ENCODE measurements at places on chromosomes 11 and 22.

GRCh38 chr22:30828187-30829155 lies 133.8 kb downstream of the OSBP2 start:
- no peak for DNase-seq

DNA sequence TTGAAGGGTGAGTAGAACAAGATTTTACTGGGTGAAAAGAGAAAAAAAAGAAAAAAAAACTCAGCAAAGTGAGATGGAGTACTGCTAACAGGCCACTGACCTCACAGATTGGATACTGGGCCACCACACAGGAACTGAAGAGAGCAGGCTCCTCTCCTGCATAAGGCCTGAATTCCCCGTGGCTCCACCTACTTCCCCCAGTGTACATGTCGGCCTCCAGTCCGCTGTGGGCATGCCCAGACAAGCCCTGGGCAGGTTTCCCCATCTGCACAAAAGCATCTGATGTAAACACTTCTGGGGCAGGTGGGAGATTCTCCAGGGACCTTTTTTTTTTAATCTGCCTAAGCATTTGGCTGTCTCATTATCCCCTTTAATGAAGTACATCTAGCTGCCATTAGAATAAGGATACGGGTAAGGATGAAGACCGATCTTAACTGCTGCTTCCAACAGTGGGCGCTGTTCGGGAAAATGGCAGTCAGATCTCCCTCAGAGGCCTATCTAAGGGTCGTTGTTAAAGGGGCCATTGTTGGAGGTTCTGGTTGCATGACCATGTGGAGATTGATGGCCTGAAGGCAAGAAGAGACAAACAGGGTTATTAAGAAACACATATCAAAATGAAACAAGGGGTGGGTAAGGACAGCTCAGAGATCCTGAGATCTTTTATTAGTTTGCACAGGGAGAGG lies 48.5 kb downstream of the MS4A13 start:
- peak; percentile 1 for DNase-seq

GRCh38 chr11:76501526-76502202 lies 56.8 kb downstream of the EMSY start:
- DNase-seq = peak; percentile 18

GRCh38 chr22:17743661-17744411 lies 30.4 kb downstream of the BID start:
- no peak for DNase-seq

- DNase-seq = no peak
These were observed 8.1 kb downstream of the ATG13 start for GRCh38 chr11:46625406-46625805.

GRCh38 chr22:36136475-36136874 lies 24.1 kb downstream of the APOL3 start:
- DNase-seq = peak; percentile 66

GRCh38 chr22:20319745-20320658 lies at the start of gene DGCR6L:
Gene DGCR6L, minus strand, starts transcription at chr22:20320060. Its CDS starts 72 bp downstream, at chr22:20319988.
- peak; percentile 90 for DNase-seq

DNA sequence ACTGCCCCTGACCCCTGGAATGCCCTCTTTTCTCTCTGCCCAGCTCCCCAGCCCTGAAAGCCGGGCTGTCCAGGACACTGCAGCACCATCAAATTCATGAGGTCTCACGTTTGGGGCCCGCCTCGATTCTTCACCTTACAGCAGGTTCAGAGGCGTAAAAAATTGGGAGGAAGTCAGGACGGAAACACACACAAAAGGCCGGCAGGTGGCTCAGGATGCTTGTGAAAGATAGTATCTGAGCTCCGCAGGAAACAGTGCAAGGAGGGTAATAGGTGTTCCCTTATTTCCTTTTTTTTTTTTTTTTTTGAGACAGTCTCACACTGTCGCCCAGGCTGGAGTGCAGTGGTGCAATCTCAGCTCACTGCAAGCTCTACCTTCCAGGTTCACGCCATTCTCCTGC lies 4.1 kb downstream of the RFPL2 start:
- no peak for DNase-seq

GRCh38 chr11:32792948-32793475 lies 1.4 kb downstream of the CCDC73 start:
- peak; percentile 58 for DNase-seq

GRCh38 chr11:44416776-44417175 lies 106.8 kb upstream of the ALX4 start:
- DNase-seq = no peak

- DNase-seq = no peak
These were observed 59.2 kb upstream of the CD5 start for GRCh38 chr11:61042961-61043540.

DNA sequence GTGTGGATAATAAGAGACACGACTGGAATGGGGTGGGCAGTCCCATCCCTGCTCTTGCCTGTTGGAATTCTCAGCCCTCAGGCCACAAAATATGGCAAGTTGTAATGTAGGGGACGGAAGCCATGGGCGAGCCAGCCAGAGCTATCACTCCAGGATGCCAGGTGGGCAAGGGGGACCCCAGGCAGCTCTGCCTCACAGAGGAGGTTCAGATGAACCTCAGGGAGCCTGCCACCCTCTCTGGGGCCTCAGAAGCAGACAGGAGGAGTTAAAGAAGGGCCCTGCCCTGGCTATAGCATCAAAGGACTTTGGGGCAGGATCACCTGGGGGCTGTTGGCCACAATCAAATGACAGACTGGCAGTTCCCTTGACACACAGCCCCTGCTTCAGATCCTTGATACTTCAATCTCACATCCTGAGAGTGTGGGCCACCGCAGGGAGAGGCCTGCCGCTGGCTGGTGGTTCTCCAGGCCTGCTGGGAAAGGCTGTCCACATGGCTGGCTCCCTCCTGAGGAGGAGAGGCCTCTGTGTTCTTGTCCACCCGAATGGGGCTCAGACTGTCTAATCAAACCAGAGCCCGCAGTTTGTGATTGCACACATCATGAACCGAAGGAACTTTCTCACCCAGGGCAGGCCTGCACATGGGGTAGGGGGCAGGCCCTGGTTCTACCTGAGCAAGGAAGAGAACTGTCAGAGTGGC lies 31.4 kb downstream of the IGLL1 start:
- no peak for DNase-seq

GRCh38 chr22:17264321-17265052 lies 45.3 kb upstream of the ADA2 start:
- peak; percentile 2 for DNase-seq

- DNase-seq = peak; percentile 86
These were observed 2.5 kb upstream of the SEPTIN3 start for GRCh38 chr22:41966607-41967240.

DNA sequence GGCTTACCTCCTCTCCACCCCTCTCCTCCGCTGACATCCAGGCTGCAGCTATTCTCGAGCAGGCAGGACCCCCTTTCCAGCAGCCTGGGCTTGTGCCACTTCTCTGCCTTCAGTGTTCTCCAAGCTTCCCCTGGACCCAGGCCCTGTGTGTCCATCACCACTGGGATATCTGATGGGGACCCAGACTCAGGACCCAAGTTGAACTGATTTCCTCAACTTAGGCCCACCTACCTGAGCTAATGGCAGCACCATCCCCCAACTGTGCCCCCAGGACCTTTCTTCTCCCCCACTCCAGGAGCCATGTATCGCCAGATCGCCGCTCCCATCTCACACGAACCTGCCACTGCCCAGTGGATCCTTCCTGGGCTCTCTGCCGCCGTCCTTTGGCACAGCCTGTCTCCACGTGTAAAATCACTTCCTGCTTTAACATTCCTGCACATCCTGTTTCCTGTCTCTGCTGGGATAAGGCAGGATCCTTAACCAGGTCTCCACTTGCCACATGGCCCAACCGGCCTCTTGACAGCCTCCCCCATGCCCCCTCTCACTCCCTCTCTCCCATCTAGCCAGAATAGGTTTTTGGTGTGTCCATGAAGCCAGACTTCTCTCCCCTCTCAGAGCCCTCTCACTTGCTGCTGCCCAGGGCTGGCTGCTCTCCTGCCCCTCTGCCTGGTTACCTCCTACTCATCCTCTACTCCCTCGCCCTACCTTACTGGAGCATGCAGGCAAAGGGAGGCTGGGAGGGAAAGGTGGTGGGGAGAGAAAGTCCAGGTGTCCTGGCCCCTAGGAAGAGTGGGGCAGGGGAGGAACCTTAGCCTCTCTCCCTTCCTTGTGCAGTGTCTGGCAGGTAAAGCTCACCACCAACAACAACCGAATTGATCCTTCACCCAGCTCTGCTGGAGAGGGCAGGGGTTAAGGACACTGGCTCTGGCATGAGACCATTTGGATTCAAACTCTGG lies 9.4 kb downstream of the SPATA19 start:
- DNase-seq = no peak

DNA sequence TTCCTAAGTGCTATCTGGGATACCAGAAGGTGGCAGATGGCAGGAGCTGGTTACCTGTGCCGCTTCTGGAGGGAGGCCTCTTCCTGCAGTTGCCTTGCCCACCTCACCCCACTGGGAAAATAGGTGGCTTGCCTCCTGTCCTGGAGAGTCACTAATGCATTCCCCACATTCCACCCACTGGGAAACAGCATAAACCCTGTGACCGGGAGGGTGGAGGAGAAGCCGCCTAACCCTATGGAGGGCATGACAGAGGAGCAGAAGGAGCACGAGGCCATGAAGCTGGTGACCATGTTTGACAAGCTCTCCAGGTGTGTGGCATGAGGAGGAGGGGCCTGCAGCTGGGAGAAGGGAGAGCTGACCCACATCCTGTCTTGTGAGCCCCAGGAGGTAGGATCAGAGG lies 5.6 kb downstream of the RIC8A start:
- DNase-seq = no peak

DNA sequence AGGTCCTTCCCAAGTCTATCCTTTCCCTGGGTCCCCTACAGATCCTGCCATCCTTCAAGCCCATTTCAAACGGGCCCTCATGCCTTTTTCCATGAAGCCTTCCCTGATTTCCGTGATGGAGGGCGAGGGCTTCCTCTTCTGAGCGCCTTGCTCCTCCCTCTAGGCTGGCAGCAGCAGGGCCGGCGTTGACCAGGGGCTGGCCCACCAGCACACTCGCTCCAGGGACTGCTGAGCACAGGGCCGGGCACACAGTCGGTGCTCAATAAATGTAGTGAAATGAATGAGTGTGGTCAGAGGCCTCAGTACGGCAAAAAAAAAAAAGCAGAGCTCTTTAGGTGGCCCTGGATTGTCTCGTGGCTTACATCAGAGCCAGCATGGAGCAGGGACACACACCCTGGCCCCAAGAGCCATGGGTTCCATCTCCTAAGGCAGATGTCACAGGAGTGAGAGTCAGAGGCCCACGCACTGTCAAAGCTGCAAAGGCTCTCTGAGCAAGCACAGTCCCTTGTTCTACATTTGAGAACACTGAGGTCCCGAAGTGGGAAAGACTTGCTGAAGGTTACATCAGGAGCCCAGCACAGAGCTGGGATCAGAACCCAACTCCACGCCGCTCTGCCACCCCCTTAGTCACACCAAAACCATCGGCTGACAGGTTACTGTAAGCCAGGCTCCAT lies 3.1 kb downstream of the IL2RB start:
- DNase-seq = no peak

DNA sequence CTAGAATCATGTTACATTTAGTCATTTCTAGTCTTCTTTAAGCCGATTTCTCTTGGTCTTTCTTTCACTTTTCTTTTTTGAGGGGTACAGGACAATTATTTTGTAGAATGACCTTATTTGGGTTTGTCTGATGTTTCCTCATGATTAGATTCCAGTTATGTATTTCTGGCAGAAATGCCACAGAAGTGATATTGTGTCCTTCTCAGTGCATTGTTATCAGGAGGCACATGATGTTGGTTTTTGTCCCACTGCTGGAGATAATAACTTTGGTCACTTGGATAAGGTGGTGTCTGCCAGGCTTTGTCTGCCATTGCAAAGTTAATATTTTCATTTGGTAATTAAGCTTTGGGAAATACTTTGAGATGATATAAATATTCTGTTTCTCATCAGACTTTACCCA lies 100.3 kb downstream of the RRM1 start:
- DNase-seq = no peak

GRCh38 chr11:115930291-115930690 lies 426.1 kb upstream of the CADM1 start:
- DNase-seq = no peak

- DNase-seq = no peak
These were observed 4.7 kb downstream of the UCP2 start for GRCh38 chr11:73977856-73978519.

GRCh38 chr11:130652671-130653335 lies 204.4 kb downstream of the ADAMTS15 start:
- DNase-seq = peak; percentile 99

DNA sequence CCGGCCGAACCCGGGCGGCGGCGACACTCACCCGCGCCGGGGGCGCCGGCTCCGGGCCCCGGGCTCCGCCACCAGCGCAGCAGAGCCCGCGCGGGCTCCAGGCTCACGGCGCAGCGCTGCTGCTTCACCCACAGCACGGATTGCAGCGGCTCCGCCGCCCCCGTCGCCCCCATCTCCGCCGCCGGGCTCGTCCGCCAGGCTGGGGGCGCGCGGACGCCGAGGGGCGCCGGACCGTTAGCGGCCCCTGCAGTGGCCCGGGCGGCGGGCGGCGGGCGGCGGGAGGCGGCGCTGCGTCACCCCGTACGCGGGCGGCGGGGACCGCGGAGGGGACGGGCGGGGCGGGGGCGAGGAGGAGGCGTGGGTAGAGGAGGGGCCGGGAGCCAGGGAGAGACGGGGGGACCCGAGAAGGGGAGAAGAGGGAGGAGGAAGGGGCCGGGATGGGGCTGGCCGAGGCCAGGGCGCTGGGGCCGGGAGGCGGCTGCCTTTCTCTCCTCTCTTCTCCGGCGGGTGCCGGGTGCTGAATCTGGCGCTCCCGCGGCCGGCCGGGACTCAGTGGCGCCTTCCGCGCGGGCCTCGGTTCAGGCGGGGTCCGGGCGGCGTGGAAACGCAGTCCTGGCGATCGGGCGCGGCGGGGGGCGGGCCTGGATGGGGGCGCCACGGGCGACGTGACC lies at the start of gene CERK:
CERK (minus strand) TSS at position 277 of the 671 bp plus-strand sequence; CDS start at position 173, 104 bp downstream.
- peak; percentile 63 for DNase-seq

GRCh38 chr11:102360681-102361080 lies 13.7 kb downstream of the BIRC2 start:
- DNase-seq = no peak

- peak; percentile 87 for DNase-seq
These were observed 3.9 kb downstream of the MAML2 start for GRCh38 chr11:96338910-96339705.

- DNase-seq = no peak
These were observed 213.9 kb upstream of the NARS2 start for GRCh38 chr11:78788533-78788932.

GRCh38 chr22:17601031-17601430 lies 27.5 kb downstream of the ATP6V1E1 start:
- no peak for DNase-seq

DNA sequence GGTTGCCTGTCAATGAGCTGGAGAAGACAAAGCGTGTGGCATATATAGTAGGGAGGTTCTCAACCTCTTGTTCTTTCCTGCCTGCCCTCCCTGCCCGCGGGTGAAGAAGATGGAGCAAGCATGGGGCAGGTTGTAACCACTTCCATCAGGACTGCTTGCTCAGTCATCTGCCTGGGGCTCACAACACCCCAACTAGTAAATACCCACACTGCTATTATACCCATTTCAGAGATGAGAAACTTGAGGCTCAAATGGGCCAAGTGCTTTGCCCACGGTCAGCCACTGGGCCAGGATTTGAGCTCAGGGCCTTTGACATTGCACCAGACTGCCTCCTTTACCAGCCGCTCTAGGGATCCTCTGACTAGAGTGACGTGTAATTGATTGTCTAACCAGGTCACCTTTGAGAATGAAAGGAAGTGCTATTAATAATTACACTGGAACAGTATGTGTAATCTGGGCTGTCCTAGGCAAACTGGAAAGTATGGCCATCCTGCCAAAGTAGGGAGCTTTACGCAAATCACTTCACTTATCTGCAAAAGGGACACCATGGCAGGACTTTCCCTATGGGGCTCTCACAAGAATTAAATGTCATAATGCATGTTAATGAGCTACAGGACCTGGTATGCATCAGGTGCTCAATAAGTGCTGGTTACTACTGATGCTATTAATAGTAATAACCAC lies 2.8 kb upstream of the CDC42EP1 start:
- DNase-seq = no peak

Data from fibroblast of the aortic adventitia (primary cell).